Glutamatergic neuron (in vitro differentiated cells): ENCODE measurements at places on chromosomes 5 and 9. TPM values are rescaled to one million over a fixed set of nuclear protein-coding genes. Genes with fewer than 3 reads are reported as not detected.

DNA sequence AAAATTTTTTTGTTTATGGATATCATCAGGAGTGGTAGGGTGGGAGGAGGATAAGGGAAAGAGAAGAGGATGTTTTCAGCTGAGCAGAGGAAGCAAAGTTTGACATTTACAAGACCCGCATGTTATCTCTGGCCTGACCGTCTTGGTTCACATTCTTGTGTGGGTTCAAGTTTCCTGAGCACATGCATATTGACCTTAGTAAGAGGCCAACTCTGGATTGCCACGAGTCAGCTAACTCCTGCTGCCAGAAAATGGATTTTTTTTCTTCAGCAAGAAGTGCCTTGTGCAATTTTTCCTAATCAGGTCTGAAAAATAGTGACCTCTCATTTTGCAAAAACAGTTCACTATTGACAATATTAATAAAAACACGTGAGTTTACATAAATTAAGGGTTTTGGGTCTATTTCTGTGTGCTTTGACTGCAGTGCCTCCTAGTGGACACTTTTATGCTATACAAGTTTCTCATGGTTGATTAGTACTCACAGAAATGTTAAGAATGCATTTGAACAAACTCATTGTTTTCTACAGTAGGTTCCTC lies 27.1 kb upstream of the BASP1 start:
- no peak for DNase-seq

- DNase-seq = peak; percentile 71
These were observed 266.4 kb upstream of the IRX4 start for GRCh38 chr5:2149195-2149539.

GRCh38 chr9:121732886-121733285 lies 81.5 kb downstream of the DAB2IP start:
- DNase-seq = no peak

- no peak for DNase-seq
These were observed 49.7 kb downstream of the RECK start for GRCh38 chr9:36086442-36086841.

DNA sequence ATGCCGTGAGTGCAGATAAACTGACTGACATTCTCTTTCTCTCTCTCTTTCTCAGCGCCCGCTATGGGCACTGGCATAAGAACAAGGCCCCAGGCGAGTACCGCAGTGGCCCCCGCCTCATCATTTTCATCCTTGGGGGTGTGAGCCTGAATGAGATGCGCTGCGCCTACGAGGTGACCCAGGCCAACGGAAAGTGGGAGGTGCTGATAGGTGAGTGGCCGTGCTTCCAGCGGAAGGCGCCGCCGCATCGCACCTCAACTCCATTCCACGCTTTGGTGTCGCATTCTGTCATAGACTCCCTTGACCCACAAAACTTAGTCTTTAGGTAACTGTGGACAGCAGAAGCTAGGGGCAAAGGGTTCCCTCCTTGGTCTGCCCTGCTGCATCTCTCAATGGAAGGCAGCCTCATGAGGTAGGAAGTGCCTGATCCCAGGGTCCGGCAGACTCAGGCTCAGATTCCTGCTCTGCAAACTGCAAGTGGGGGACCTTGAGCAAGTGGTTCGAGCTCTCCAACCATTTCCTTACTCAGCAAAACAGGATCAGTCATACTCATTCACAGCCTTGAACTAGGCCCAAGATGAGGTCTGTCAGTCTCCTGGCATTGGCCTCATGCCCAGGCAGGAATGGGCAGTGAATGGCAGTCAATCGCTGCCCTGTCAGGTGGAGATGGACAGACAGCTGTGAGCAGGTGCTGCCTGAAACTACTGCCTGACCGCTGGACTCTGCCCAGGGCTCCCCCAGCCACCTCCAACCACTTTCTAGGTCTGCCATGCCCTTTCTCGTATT lies 24.2 kb upstream of the CFAP157 start:
- DNase-seq = no peak

- no peak for DNase-seq
These were observed 16.2 kb upstream of the C9orf72 start for GRCh38 chr9:27589462-27589861.

DNA sequence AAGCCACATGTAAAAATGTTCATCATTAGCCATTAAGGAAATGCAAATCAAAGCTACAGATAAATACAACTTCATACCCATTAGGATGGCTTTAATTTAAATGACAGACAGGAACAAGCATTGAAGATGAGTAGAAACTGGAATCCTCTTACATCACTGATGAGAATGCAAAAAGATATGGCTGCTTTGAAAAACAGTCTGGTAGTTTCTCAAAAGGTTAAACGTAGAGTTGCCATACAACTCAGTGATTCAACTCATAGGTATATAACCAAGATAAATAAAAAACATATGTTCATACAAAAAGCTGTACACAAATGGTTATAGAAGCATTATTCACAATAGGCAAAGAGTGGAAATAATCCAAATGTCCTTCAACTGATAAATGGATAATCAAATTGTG lies 228.8 kb upstream of the ZNF462 start:
- no peak for DNase-seq

- DNase-seq = no peak
These were observed 35.1 kb downstream of the NNT start for GRCh38 chr5:43638107-43638506.

GRCh38 chr5:106312360-106312759 lies 1358.4 kb downstream of the EFNA5 start:
- DNase-seq = no peak

GRCh38 chr5:150024346-150024984 lies 23.9 kb downstream of the HMGXB3 start:
- no peak for DNase-seq

DNA sequence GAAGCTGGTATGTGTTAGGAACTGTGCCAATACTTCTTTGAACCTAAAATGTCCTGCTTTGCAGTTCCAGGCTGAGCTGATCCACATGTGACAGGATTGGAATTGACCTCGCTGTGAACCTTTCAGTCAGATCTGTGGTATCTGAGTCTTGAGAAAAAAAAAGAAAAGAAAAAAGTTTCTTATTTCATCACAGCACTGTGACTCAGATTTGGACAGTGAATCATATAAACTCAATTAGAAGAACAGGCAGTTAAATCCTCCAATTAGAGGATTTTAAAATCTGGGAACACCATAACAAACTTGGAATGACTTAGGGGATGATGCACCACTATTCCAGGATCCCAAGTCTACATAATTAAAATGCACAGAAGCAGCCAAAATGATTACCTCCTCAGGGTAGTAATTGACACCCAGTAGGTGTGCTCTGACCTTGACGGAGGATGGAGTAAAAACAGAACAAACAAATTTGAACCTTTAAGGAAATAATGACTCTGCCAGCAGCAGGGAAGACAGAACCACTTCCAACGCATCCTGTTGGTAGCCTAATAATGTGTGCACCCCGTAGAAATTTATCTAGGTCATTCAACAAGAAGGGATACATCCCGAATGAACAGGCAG lies 57.8 kb upstream of the RAI14 start:
- DNase-seq = no peak

DNA sequence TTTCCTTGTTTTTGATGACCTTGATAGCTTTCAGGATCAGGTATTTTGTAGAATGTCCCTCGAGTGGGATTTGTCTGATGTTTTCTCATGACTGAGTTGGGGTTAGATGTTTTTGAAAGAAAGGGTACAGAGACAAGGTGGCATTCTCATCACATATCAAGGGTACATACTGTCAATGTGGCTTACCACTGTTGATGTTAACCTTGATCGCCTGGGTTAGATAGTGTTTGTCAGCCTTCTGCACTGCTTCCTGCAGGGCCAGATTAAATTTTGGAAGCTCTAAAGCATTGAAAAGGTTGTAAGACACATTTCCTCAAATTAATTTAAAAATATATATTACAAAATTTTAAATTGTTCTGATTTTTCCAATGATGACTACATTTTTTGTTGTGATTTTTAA lies 287.4 kb upstream of the ACTBL2 start:
- DNase-seq = no peak

GRCh38 chr9:3887221-3887653 lies 361.4 kb upstream of the RFX3 start:
- no peak for DNase-seq

- DNase-seq = no peak
These were observed 17.1 kb upstream of the GOLM1 start for GRCh38 chr9:86116425-86116824.

DNA sequence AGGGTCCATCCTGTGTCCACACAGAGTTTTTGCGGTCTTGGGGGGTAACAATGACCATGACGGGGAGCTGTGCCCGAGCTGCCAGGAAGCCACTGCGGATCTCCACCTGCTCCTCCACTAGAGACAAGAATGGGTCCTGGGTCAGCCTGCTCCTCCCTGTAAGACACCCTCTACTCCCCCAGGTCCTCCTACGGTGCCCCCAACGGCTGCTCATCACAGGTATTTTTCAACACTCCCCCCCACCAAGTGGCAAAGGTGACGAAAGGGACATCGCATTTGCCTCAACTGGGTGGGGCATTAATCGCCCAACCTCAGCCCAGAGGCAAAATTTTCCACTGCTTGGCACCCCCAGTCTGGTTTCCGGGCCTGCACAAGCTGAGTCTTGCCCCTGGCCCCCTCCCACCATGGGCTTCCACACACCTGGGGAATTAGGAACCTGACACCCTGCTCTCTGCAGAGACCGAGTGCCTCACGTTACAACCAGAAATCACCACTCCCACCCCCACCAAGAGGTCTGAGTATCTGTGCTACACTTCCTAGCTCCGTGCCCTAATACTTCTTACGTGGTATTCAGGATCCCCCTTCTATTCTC lies 9.6 kb downstream of the NOL6 start:
- DNase-seq = no peak

GRCh38 chr5:119402555-119402954 lies 46.7 kb downstream of the TNFAIP8 start:
- DNase-seq = no peak

DNA sequence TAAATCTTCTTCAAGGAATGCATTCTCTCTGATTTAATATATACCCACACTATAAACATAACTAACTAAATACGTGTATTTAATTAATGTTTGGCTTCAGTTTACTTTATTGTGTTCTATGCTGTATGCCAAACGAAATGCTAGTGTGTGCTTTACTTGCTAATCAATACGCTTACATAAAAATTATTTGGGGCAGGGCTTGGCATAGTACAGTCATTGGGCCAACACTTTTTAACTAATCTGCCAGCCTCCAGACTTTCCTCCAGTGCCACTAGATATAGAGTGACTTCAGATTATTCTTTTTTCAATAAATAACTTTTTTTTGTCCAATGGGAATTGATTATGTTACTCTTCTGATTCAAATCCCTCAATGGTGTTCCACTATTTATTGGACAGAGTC lies 8.7 kb upstream of the CARNMT1 start:
- no peak for DNase-seq

DNA sequence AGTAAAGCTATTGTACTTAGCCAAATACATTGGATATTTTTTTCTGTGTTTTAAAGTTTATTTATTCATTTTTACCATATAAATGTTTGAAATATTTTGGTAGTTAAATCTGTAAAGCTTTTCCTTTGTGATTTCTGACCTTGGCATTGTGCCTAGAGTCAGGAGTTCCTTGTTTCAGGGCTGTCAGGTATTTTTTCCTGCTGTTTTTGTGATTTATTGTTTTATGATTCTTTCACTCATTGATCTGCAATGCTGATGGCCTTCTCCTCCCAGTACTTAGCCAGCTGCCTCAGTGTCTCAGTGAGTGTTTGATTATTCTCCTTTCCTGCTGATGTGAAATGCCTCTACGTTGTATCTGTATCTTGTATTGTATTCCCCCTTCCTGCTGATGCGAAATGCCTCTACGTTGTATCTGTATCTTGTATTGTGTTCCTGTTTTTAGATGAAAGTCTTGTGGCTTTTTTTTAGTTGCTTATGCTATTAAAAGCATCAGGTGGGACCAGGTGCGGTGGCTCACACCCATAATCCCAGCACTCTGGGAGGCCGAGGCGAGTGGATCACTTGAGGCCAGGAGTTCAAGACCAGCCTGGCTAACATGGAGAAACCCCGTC lies 61.0 kb downstream of the EHMT1 start:
- DNase-seq = no peak

GRCh38 chr5:171524466-171524865 lies 105.0 kb downstream of the FGF18 start:
- no peak for DNase-seq

- DNase-seq = no peak
These were observed 158.1 kb upstream of the NREP start for GRCh38 chr5:111914966-111915636.

- no peak for DNase-seq
These were observed 19.1 kb upstream of the KIF12 start for GRCh38 chr9:114117996-114118830.

GRCh38 chr9:95515272-95516113 lies 1.3 kb downstream of the PTCH1 start:
- peak; percentile 79 for DNase-seq

DNA sequence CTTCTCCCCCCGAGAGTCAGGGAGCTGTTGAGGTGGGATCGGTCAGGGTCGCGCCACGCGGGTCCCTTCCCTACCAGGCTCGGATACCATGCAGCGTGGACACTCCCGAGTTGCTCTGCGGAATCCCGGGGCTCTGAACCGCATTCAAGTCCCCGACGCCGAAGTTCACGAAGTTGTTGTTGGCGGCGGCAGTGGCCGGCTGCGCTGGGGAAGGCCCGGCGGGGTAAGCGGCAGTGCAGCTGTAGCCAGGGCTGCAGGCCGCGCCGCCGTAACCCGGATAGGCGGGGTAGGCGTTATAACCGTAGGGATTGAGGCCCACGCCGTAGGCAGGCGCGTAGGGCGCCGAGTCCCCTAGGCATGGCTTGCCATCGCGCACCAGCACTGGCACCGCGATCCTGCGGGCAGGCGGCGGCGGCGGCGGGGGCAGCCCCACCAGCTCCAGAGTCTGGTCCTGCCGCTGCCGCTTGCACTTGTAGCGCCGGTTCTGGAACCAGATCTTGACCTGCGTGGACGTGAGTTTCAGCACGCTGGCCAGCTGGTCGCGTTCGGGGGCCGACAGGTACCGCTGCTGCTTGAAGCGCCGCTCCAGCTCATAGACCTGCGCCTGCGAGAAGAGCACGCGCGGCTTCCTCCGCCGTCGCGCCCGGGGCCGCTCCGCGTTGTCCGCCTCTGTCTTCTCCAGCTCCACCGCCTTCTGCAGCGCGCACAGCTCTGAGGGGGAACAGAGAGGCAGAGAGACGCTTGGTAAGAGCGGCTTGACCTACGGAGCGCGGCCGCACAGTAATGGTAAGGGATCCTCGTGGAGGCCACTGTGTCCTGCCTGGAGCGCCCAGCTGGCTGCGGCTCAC lies 2.3 kb downstream of the NKX2-5 start:
- DNase-seq = peak; percentile 50

TTLL11 gene
- 23.9 TPM for total RNA-seq

CCDC183 gene
- 20.0 TPM for total RNA-seq

CYSRT1 gene
- total RNA-seq = 2.1 TPM

SOHLH1 gene
- total RNA-seq = not detected

TMEM215 gene
- 0.27 TPM for total RNA-seq

PCDHB9 gene
- 12.2 TPM for total RNA-seq

MARCOL gene
- not detected for total RNA-seq

PAEP gene
- total RNA-seq = not detected

PTPRD gene
- total RNA-seq = 532 TPM

DMGDH gene
- total RNA-seq = 1.7 TPM

GDA gene
- 1.2 TPM for total RNA-seq

TRIM32 gene
- total RNA-seq = 14.3 TPM

MAMDC2 gene
- 0.22 TPM for total RNA-seq

PHYHD1 gene
- 4.4 TPM for total RNA-seq
